ENCODE measurements at places on chromosomes 1 and 21.

- H3K4me3 ChIP-seq: no peak overlapping the region
- H3K27me3 ChIP-seq: no peaks in the 10 kb centered on the region
- peaks cover 8% of the 10 kb centered on the region for H3K4me1 ChIP-seq
Observed at GRCh38 chr1:228697207-228698016, 37.9 kb upstream of the RHOU start.

GRCh38 chr21:26404288-26404687, 168.8 kb downstream of the CYYR1 start:
- no peaks in the 10 kb centered on the region for H3K27me3 ChIP-seq
- no peaks in the 10 kb centered on the region for H3K36me3 ChIP-seq
- H3K4me3 ChIP-seq: no peak overlapping the region
- H3K27ac ChIP-seq: no peak overlapping the region
- no peak for DNase-seq

DNA sequence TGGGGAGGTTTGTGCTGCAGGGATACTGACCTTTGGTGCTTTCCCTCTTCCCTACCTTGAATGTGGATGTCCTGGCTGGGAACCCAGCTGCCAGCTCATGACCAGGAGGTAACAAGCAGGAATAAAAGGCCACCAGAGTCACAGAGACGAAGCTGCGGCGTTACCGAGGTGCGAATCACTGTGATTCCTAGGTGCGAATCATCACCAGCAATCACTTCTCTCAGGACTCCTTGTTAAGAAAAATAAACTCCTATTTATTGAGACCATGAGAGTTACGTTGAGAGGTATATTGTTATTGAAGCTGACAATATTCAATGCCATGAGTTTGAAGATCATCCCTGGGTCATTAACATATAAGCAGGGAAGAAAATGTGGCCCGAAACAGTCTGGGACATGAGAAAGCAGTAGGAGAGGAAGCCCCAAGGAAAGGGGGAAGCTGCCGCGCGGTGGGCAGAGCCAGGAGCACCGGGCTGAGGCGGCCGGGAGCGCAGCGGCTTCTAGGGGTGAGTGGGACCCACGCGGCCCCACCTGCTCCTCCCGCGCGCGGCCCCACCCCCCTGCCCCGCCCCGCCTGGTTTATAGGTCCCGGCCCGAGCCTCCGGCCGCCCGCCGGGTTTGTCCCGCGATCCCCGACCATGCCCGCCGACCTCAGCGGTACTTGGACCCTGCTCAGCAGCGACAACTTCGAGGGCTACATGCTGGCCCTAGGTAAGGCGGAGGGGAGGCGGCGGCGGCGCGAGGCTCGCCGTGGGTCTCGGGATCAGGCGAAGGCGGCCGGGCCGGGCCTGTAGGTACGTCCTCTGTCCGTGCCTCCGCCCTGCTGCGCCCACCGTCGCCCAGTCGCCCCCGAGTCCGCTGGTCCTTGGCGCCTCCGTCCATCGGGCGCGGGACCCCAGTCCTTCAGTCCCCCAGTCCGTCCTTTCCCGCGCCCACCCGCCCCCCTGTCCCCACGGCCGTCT, at the start of gene RBP7:
RBP7 (plus strand) TSS at position 605 of the 959 bp plus-strand sequence; CDS start at position 636, 31 bp downstream.
- H3K4me3 ChIP-seq: peak within 1 kb of the TSS; percentile 70
- H3K27me3 ChIP-seq: peaks cover 25% of the 10 kb centered on the region
- H3K4me1 ChIP-seq: peaks cover 23% of the 10 kb centered on the region
- no peaks in the 10 kb centered on the region for H3K36me3 ChIP-seq
- no peak within 1 kb of the TSS for H3K27ac ChIP-seq
- no peak for DNase-seq

DNA sequence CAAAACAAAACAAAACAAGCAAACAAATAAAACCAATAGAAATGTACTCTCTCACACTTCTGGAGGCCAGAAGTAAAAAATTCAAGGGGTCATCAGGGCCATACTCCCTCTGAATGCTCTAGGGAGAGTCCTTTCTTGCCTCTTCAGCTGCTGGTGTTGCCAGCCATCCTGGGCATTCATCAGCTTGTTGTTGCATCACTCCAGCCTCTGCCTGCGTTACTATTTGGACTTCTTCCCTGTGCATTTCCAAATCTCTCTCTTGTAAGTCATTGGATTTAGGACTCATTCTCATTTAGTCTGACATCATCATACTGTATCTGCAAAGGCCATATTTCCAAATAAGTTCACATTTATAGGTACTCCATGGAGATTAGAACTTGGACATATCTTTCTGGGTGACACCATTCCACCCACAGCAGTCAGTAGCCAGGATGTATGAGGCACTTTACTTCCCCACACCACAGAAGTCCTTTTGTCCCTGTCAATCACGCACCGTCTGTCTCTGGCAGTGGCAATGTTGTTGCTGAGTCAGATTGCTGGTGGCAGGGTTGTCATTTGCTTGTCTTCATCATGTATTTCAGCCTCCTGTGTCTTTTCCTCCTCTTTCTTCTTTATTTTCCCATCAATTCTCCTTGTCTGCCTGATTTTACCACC, 151.0 kb upstream of the KCNJ6 start:
- H3K36me3 ChIP-seq: no peaks in the 10 kb centered on the region
- H3K4me1 ChIP-seq: no peaks in the 10 kb centered on the region
- H3K27ac ChIP-seq: no peak overlapping the region
- H3K27me3 ChIP-seq: no peaks in the 10 kb centered on the region
